ENCODE measurements at places on chromosomes 4 and X.

GRCh38 chrX:45083314-45083713, 117.4 kb downstream of the DIPK2B start:
- no peak for DNase-seq

- DNase-seq = no peak
Measured at GRCh38 chr4:137627739-137628460, 95.6 kb upstream of the PCDH18 start.

- no peak for DNase-seq
Measured at GRCh38 chrX:132364313-132364712, 124.5 kb downstream of the MBNL3 start.

- peak; percentile 0 for DNase-seq
Measured at GRCh38 chr4:31272331-31273061, 552.3 kb downstream of the PCDH7 start.
